Fibroblast of lung (primary cell): ENCODE measurements at places on chromosomes 4 and X. TPM values are rescaled to one million over a fixed set of nuclear protein-coding genes. Genes with fewer than 3 reads are reported as not detected.

The SRPK3 gene
- total RNA-seq, result 0.51 and 0.83 TPM in 2 replicates

The PPP2R2C gene
- total RNA-seq, result under 0.01 and 0.17 TPM in 2 replicates

The GAR1 gene
- total RNA-seq, result 2.5 and 2.6 TPM in 2 replicates

The OSTC gene
- 108 and 171 TPM in 2 replicates for total RNA-seq

The TMSB15C gene
- 2.6 and 4.1 TPM in 2 replicates for total RNA-seq

The FAM47E gene
- total RNA-seq, result 0.99 and 1.0 TPM in 2 replicates

The TBC1D9 gene
- total RNA-seq, result 25.4 and 36.3 TPM in 2 replicates

The PCDH10 gene
- 0.26 and 0.66 TPM in 2 replicates for total RNA-seq
